Esophagus muscularis mucosa (tissue), 4 donors: ENCODE measurements at places on chromosomes 7 and 10. TPM values are rescaled to one million over a fixed set of nuclear protein-coding genes. Genes with fewer than 3 reads are reported as not detected.

GRCh38 chr7:93938293-93938692 lies 16.8 kb downstream of the GNG11 start:
- H3K4me3 ChIP-seq: no peak overlapping the region
- H3K27me3 ChIP-seq: no peaks in the 10 kb centered on the region
- H3K36me3 ChIP-seq: no peaks in the 10 kb centered on the region
- H3K27ac ChIP-seq: no peak overlapping the region

ECHS1 gene
- 64.0 TPM for total RNA-seq

TNS3 gene
- total RNA-seq: 34.6 TPM

PKD1L1 gene
- total RNA-seq: 0.50 TPM

DNA sequence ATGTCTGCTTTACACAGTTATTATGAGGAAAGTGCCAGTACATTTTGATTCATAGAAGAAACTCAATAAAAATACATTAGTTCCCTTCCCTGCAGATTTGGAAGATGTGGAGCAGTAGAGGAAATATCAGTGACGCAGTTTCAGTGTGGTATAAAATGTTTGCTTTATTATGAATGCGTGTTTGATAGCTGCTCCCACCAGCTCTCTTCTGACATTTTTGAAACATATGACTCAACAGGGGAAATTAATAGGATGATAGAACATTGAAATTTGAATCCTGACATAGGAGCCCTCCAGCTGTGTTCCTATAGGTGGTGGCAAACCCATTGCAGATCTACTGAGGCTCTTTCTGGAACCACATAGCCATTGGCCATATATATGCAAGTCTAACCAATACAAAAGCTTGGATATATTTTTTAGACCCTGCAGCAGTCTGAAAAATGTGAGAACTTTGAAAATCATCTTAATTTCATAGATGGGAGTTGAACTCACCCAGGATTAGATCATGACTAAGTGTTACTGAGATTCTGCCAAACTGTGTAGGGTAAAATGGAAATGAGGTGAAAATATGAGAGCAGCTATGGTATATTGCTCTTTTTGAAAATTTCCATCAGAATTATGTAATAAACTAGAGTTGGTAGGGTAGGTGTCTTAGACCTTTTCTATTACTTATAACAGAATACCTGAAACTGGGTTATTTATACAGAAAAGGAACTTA lies 47.8 kb downstream of the BZW2 start:
- H3K4me3 ChIP-seq: no peak overlapping the region
- H3K27me3 ChIP-seq: no peaks in the 10 kb centered on the region
- no peak overlapping the region for H3K27ac ChIP-seq
- H3K36me3 ChIP-seq: peaks cover 86% of the 10 kb centered on the region

DNA sequence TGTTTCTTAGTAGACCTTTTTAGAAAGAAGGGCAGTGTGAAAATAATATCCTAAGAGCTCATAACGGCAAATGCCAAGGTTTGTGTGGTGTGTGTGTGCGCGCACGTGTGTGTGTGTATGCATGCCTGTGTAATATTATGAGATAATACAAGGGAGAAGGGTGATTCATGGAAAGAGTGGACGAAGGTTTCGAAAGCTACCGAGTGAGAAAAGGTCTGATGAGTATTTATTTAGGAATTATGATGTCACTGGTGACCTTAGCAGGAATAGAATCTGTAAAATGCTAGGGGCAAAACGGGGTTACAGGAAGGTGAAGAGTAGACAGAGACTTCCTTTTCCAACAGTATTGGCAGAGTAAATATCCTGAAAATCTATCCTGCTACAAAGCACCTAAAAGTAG lies 107.3 kb downstream of the AHR start:
- H3K36me3 ChIP-seq: no peaks in the 10 kb centered on the region
- no peak overlapping the region for H3K27ac ChIP-seq
- no peak for DNase-seq
- no peaks in the 10 kb centered on the region for H3K27me3 ChIP-seq
- no peak overlapping the region for H3K4me3 ChIP-seq
- H3K4me1 ChIP-seq: no peaks in the 10 kb centered on the region

PDK4 gene
- total RNA-seq: 1,138 TPM

GRCh38 chr7:33554576-33554975 lies 350.8 kb upstream of the BMPER start:
- no peak overlapping the region for H3K4me3 ChIP-seq
- no peaks in the 10 kb centered on the region for H3K27me3 ChIP-seq
- no peak for DNase-seq
- H3K4me1 ChIP-seq: no peaks in the 10 kb centered on the region
- H3K36me3 ChIP-seq: no peaks in the 10 kb centered on the region
- no peak overlapping the region for H3K27ac ChIP-seq

- peaks cover 5% of the 10 kb centered on the region for H3K36me3 ChIP-seq
- H3K27me3 ChIP-seq: no peaks in the 10 kb centered on the region
- H3K4me1 ChIP-seq: peaks cover 47% of the 10 kb centered on the region
These were observed 923 bp downstream of the TNPO3 start for GRCh38 chr7:129053938-129054437.

TSPAN33 gene
- total RNA-seq: 7.6 TPM

DNA sequence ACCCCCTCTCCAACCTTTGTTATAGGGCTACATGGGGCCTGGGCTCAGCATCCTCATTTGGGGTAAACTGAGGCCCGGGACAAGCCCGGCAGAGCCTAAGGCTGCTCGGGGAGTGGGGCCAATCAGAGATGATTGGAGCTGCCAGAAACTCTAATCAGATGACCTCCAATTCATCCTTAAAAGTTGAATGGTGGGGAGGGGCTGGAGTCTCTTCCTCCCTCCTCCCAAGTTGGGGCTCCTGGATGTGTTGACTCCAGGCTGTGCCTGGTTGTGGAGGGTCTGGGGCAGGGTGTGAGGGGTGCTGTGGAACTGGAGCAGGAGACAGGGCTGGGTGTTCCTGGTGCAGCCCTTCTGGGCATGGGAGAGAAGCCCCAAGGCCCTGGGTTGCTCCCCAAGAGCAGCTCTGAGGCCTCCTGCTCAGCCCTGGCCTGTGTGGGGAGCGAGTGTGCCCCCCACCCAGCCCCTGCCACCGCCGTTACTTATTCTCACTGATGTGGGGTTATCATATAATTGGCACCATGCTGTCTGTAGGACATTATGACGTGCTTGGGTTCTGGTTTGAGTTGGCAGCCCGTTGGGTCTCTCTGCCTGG lies 2.2 kb downstream of the BHLHA15 start:
- H3K27ac ChIP-seq: no peak overlapping the region
- H3K4me3 ChIP-seq: no peak overlapping the region
- DNase-seq: no peak
- peaks cover 29% of the 10 kb centered on the region for H3K36me3 ChIP-seq
- H3K4me1 ChIP-seq: peaks cover 19% of the 10 kb centered on the region

GRCh38 chr10:48254750-48255512 lies 19.6 kb downstream of the FRMPD2 start:
- no peaks in the 10 kb centered on the region for H3K36me3 ChIP-seq
- no peak overlapping the region for H3K4me3 ChIP-seq
- no peak overlapping the region for H3K27ac ChIP-seq
- no peaks in the 10 kb centered on the region for H3K4me1 ChIP-seq
- DNase-seq: peak; percentile 72
- no peaks in the 10 kb centered on the region for H3K27me3 ChIP-seq

- H3K4me1 ChIP-seq: peaks cover 71% of the 10 kb centered on the region
- H3K36me3 ChIP-seq: no peaks in the 10 kb centered on the region
- H3K4me3 ChIP-seq: no peak overlapping the region
- no peak for DNase-seq
These were observed 168.1 kb downstream of the PRKG1 start for GRCh38 chr10:51242393-51242792.

DNA sequence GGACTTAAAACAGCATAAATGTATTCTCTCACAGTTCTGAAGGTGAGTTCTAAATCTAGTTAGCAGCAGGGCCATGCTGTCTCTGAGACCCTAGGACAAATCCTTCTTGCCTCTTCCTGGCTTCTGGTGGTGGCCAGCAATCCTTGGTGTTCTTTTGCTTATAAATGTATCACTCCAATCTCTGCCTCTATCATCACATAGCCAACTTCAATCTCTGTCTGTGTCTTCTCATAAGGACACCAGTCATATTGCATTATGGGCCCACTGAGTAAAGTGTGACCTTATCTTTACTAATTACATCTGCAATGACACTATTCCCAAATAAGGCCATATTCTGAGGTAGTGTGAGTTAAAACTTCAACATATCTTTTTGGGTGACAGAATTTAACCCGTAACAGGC lies 778.9 kb downstream of the KCNMA1 start:
- no peak overlapping the region for H3K4me3 ChIP-seq
- no peaks in the 10 kb centered on the region for H3K27me3 ChIP-seq
- H3K36me3 ChIP-seq: no peaks in the 10 kb centered on the region
- DNase-seq: no peak
- no peaks in the 10 kb centered on the region for H3K4me1 ChIP-seq

GNAT3 gene
- total RNA-seq: not detected

DNA sequence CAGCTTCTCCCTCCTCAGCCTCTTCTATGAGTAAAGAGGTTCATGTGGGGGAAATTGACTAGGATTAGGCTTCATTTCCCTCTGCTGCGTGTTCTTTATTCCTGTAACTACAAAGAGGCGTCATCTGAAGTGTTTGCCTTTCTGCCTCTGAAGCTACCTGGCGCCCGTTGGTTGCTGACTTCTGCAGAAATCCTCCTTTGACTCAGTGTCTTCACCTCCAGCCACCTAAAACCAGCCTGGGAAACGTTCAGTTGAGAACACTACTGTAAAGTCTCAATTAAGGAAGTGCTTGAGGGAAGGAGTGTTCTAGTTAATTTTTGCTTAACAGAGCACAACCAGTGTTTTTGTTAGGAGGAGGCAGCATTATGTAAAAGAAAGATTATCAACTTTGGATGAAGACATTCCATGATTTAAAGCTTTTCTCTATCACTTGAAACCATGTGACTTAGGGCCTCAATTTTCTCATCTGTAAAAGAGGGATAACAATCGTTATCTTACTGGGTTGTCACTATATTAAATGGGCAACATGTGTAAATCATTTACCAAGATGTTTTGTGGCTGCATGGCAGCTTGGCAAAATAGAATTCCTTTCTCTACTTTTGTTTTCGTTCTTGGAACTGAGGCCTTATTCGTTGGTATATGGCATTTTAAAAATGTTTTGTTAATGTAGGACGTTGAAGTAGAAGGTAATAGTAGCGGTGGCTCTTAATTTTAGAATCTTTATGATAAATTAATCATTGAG lies 642.9 kb downstream of the SDK1 start:
- no peak overlapping the region for H3K27ac ChIP-seq
- no peaks in the 10 kb centered on the region for H3K27me3 ChIP-seq
- no peak for DNase-seq

CPA2 gene
- total RNA-seq: not detected

DNA sequence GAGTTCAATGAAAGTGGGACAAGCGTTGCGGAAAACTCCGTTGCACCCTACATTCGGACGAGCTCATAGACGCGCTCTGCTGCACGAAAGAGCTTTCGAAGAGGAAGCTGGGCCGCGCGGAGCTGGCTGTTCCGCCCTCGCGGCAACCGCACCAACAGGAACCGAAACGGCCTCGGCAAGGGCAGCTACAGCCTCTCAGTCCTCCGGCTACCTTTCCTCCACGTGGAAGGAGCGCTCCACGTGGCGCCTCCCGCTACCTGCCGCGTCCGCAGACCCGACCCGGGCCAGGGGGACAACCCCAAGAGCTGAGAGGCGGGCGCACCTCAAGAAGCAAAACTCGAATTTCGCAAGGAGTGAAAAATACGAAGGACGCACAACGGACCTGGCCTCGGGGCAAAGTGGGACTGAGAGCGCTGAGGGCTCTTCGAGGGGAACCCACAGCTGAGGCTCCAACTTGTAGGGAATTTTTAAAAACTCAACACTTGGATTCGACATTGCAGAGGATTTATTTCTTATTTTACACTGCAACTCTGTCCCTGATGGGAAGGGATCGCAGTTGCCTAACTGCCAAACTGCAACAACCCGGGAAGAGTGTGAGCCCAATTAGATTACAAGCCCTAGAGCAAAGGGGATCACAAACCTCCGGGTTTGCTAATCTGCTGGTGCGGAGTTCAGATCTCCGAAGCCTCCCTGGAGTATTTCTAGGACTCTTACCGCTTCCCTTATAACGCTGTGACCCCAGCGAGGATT lies 1.4 kb downstream of the HPSE2 start:
- DNase-seq: no peak
- peak overlapping the region; percentile 90 for H3K27ac ChIP-seq
- H3K27me3 ChIP-seq: no peaks in the 10 kb centered on the region

BEND7 gene
- total RNA-seq: 22.7 TPM

- H3K27ac ChIP-seq: no peak overlapping the region
- H3K4me3 ChIP-seq: no peak overlapping the region
- peaks cover 88% of the 10 kb centered on the region for H3K27me3 ChIP-seq
- H3K4me1 ChIP-seq: peaks cover 18% of the 10 kb centered on the region
These were observed 2.6 kb downstream of the CRHR2 start for GRCh38 chr7:30679664-30680063.

DNA sequence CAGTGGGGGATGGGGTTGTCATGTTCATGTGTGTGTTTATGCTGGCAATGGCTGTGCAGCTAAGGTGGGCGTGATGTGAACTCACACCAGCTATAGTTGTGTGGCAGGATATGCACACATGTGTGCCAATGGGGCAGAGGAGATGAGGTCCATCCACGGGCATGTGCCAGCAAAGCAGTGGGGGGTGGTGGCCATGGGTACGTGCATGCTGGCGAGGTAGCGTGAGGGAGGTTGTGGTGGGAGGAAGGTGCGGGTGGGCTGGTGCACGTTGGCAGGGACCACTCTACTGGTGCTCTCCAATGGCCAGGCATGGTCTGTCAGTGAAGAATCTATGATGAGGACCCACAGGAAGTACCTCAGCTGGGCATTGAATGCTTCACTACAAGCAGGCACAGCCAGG lies 567.5 kb upstream of the SORCS1 start:
- no peaks in the 10 kb centered on the region for H3K4me1 ChIP-seq
- no peak overlapping the region for H3K27ac ChIP-seq
- H3K4me3 ChIP-seq: no peak overlapping the region
- H3K36me3 ChIP-seq: no peaks in the 10 kb centered on the region
- H3K27me3 ChIP-seq: no peaks in the 10 kb centered on the region
- DNase-seq: no peak

GRCh38 chr7:15554081-15554480 lies 7.7 kb downstream of the AGMO start:
- DNase-seq: no peak
- H3K4me3 ChIP-seq: no peak overlapping the region
- no peaks in the 10 kb centered on the region for H3K36me3 ChIP-seq
- no peak overlapping the region for H3K27ac ChIP-seq
- H3K4me1 ChIP-seq: peaks cover 17% of the 10 kb centered on the region

SFTPA1 gene
- 7.1 TPM for total RNA-seq

GRCh38 chr7:143407287-143408251 lies 1.1 kb downstream of the EPHA1 start:
- no peak overlapping the region for H3K4me3 ChIP-seq
- H3K27me3 ChIP-seq: no peaks in the 10 kb centered on the region
- no peaks in the 10 kb centered on the region for H3K36me3 ChIP-seq
- DNase-seq: no peak

GRCh38 chr7:46942574-46942973 lies 639.3 kb downstream of the TNS3 start:
- H3K27ac ChIP-seq: no peak overlapping the region
- no peak overlapping the region for H3K4me3 ChIP-seq
- no peak for DNase-seq
- H3K4me1 ChIP-seq: no peaks in the 10 kb centered on the region
- H3K27me3 ChIP-seq: no peaks in the 10 kb centered on the region

TMEM178B gene
- total RNA-seq: 0.58 TPM
